ENCODE measurements at places on chromosomes 2 and 18.

- DNase-seq = no peak
Observed at GRCh38 chr2:142010477-142011270, 120.1 kb downstream of the LRP1B start.

- DNase-seq = no peak
Observed at GRCh38 chr18:58900015-58900649, 35.5 kb downstream of the ZNF532 start.

GRCh38 chr2:38244301-38244700 lies 132.8 kb downstream of the ATL2 start:
- DNase-seq = no peak

DNA sequence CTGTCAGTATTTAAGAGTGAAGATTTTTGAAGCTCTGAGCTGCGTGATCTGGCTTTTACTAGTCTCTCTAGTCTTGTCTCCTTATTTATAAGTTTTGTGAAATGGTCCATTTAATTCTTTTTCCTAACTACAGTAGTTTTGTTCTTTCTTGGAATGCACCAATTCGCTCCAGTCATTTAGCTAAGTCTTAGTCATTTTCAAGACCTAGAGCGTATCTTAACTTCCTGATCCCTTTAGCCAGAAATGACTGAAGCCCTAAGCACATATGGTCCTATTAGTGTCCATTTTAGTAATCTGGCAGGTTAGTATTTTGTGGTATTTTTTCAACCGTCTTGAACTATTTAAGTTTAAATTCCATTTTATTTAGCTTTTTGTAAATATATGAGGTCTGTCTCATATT lies 3.6 kb downstream of the BIRC6 start:
- no peak for DNase-seq

DNA sequence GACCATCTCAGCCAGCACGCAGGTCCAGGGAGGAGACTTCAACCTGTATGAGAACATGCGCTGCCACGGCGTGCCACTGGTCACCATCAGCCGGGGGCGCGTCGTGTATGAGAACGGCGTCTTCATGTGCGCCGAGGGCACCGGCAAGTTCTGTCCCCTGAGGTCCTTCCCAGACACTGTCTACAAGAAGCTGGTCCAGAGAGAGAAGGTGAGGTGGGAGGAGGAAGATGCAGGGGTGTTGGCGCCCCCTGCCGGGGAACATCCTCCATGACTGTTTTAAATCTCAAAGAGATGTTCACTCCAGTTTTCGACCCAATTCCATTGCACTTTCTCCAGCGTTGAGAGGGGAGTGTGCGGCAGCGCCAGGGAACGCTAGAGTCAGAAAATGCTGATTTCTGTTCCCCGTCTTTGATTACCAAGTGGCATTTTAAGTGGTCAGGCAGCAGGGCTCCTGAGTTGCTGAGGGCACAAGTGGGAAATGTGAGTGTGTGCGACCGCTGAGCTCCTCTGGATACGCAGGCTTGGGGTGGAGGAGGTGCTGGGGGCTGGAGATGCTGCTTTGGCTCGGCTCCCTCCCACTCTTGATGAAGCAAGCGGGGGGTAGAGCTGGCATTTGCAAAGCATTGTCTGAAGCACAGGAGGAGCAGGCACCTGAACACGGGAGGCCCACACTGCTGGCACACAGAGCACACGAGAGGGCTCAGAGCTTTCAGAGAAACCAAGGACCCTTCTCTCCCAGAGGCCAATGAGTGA lies 27.7 kb upstream of the MAPRE3 start:
- peak; percentile 64 for DNase-seq

- no peak for DNase-seq
Observed at GRCh38 chr2:230924470-230925341, at the start of gene GPR55. Gene GPR55 (minus strand): TSS chr2:230925242. CDS start chr2:230910962, 14,280 bp downstream.

- DNase-seq = no peak
Observed at GRCh38 chr2:96259497-96259921, 6.3 kb downstream of the TMEM127 start.

GRCh38 chr2:84703831-84704230 lies 177.1 kb downstream of the TRABD2A start:
- DNase-seq = no peak

- no peak for DNase-seq
Observed at GRCh38 chr18:9860682-9861081, 25.1 kb upstream of the TXNDC2 start.

- DNase-seq = no peak
Observed at GRCh38 chr2:130389358-130389757, 33.5 kb downstream of the PTPN18 start.

DNA sequence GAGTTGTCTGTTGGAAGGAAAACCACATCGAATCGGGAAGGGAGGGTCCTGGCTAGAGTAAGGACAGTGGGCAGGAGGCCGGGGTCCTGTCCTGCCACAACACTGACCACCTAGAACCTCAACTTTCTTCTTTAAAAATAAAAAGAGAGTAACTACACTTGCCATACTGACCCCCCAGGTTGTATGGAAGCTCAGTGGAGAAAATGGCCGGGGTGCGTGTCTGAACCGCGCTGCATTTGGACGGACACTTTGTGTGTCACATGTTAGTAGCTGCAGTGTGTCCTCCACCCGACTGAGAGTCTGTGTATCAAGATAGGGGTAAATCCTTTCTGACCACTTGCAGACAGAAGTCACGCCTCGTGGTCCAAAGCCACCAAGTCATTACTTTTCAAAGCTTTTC lies 87.0 kb downstream of the GBX2 start:
- DNase-seq = no peak

GRCh38 chr18:52496426-52496825 lies 156.4 kb downstream of the DCC start:
- no peak for DNase-seq

DNA sequence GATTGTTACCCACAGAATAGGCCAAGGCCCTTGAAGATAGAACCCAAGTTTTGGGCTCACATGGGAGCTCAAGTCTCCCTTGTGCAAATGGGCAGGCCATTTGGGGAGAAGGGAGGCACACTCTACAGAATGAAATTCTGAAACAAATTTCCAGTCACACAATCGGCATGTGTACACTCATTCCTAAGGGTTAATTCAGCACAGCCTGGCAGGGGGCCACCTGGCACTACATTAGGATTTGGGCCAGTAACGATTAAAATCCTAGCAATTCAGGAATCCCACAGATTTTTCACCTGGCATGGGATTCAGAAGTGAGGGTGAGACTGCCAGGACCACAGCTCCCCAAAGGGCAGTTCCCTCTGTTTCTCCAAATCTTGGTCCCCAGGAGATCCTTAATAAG lies 46.4 kb downstream of the BMP10 start:
- no peak for DNase-seq

All from SK-N-DZ (cell line).